Suppressor macrophage treated with lipopolysaccharide for 1 hour (primary cell): ENCODE measurements at places on chromosomes 2 and 18.

GRCh38 chr2:176391148-176391419 is 121.8 kb downstream of the MTX2 start:
- DNase-seq, result no peak

DNA sequence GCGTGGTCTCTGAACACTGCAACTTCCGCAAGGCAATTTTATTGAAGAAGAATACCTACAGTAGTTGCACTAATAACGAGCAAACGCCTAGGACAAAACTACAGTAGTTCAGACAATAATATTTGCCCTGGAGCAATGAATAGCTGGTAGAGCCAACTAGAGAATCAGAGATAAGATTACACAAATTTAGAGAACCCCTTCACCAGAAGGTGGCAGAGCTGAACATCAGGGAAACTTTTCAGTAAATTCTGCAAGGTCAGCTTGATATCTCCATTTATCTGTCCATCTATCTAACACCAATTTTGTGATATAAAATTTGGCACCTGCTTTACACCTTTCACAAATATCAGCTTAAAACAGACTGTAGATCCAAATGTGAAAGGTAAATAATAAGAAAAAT is 43.8 kb downstream of the CDH19 start:
- DNase-seq, result peak; percentile 63

- no peak for DNase-seq
Observed at GRCh38 chr2:208090420-208090819, 33.9 kb downstream of the CRYGD start.

- DNase-seq, result no peak
Observed at GRCh38 chr2:23510471-23510870, 125.5 kb downstream of the KLHL29 start.

GRCh38 chr2:126776692-126777619 is 121.0 kb downstream of the GYPC start:
- DNase-seq, result peak; percentile 92

DNA sequence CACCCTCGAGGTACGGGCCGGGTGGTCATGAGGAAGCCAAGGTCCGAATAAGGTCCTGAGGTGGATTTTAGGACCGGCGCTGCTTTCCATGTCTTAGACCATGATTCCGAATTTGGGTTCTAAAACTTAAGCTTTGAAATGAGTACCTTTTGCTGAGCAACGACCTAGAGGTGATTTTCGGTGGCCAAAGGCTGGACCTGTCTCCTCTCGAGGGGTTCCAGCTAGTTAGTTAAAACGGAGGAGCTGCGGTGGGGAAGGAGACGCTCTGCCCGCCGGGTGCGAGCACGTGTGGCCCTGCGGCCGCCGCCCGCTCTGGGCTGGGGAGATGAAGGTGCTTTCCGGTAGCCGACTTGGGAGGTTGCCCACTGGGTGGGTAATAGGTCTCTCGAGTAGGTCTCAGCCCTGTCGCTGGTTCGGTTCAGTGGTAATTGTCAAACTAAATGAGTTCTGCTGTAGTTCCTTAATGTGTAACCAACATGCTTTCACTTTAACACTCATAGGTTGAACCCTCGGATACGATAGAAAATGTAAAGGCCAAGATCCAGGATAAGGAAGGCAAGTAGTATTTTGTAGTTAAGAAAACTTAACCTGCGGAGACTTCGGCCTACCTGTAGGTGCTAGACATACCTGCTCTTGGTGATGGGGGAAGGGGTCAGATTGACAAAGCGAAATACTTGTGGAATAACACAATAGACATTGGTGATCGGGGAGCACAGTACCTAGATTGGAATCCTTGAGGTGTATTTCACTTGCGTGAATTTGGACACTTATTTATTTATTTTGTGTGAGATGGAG is 572 bp downstream of the RPS27A start:
- peak; percentile 53 for DNase-seq

GRCh38 chr2:187435756-187436155 is 12.3 kb downstream of the CALCRL start:
- no peak for DNase-seq

- no peak for DNase-seq
Observed at GRCh38 chr18:50562686-50563085, 2.8 kb downstream of the MAPK4 start.

- DNase-seq, result peak; percentile 14
Observed at GRCh38 chr2:31998731-31999383, 12.0 kb downstream of the MEMO1 start.

DNA sequence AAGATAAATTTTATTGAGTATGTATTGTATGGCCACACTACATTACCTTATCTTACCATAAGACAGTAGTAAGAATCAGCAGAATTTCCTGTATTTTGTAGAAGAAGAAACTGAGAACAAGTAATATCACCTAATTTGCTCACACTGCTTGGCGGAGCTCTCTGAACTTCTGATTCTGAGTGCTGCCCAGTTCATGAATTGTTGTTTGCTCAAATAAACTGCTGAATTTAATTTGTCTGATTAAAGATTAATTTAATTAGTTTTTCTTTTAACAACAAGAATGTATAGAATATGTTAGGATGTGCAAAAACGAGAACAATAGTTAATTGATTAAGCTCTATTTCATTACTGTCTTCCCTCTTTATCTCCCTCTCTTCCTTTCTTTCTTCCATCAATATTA is 100.1 kb upstream of the ERBB4 start:
- no peak for DNase-seq
